ENCODE measurements at places on chromosomes 6 and 20.

DNA sequence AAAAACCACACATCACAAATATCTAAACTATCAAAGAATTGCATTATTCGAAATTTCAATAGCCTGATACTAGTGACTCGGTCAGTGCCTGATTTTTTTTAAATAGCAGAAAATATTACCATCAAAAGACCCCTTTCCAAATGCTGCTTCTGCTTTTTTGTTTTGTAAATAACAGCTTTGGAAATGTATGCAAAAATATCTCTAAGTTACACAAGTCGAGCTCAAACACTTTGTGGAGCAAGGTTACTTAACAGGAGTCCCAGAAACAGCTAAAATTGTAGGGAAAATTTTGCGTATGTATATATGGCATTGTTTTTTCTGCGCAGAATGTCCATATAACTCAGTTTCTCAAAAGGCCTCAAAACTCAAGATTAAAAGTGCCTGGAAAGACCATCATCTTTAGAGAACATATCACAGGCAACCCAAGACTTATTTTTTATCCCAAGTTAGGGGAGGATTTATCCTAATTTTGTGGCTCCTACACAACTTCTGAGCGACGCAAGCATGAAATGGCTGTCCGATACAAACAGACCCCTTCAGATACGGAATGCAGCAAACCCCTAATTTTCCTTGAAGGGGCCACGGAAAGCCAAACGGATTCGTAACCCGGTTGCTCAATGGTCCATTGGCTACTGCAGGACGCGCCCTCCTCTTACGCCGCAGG is 1.3 kb downstream of the CEP85L start:
- no peak for DNase-seq

DNA sequence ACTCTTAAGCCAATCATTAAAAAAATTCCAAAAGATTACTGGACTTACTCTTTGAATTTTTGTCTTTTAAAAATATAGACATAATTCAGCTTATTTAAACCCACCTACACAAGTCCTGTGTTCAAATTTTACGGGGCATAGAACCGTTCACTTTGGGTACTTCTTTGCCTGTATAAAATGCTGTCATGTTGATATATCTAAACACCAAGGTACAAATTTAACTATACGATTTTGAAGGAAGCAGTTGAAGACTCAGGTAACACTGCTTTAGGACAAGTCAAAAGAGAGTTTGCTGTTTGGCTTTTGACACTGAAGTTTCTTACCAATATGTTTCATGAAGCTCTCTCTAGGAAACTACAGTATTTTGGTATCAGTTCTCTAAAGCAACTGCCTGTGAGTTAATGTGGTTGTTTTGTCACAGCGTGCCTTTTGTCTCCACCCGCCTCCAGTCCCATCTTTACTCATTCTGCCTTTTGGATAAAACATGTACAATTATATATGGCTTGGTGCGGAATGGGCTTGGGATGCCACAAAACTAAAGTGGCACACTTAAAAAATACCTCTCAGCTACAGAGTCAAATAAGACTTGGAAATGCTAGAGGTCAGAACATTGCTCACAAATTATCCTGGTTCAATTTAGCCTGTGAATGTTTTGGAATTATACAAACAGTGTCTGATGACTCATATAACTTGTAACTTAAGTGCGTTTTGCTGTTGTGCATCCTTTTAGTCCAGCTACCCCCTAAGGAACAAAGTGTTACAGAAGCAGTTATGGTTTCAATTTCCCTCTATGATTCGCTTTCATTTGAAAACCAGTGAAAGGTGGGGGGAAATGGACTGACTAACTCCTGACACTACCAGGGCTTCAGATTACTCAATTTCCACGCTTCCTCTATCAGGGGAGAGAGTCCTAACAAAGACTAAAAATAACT is 38.7 kb downstream of the RGS17 start:
- DNase-seq = no peak

GRCh38 chr6:36493319-36493718 is 50.5 kb downstream of the KCTD20 start:
- no peak for DNase-seq

GRCh38 chr6:28656715-28657114 is 131.0 kb downstream of the GPX5 start:
- no peak for DNase-seq

DNA sequence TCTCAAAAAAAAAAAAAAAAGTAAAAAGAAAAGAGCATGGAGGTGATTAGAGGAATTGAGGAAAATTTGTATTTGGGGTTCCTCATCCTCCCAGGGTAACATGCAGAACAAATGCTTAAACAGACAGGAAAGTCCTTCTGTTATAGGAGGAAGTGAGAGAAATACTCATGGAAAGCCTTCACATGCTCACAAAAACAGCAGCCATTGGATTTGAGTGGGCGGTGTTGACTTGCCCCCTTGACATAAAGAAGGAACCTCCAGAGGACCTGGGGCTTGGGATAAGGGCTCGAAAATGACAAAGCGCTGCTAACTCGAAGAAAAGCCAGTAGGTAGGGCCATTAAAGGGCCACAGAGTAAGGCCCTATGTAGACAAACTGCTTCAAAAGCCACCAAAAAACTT is 17.5 kb upstream of the SAMHD1 start:
- no peak for DNase-seq

DNA sequence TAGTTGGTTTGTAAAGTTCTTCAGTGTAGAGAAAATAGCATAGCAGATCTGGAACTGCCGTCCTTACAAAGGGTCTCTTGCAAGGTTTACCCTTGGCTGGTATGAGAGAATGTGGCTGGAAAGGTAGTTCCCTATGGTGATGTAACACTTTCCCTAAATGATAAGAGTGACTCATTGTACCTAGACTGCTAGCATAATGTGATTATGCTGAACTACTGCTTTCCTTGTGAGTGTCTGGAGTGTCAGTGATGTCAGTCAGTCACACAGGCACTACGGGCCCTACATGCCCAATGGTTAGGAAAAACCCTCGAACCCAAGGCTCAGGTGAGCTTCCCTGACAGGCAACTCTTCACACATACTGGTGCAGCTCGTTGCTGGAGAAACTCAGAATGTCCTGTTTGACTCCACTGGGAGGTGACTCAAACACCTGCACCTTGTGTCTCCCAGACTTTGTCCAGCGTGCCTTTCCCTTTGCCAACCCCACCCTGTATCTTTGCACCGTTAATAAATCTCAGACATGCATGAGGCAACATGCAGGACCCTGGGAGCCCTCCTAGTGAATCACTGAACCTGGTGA is 28.4 kb upstream of the LY86 start:
- no peak for DNase-seq

DNA sequence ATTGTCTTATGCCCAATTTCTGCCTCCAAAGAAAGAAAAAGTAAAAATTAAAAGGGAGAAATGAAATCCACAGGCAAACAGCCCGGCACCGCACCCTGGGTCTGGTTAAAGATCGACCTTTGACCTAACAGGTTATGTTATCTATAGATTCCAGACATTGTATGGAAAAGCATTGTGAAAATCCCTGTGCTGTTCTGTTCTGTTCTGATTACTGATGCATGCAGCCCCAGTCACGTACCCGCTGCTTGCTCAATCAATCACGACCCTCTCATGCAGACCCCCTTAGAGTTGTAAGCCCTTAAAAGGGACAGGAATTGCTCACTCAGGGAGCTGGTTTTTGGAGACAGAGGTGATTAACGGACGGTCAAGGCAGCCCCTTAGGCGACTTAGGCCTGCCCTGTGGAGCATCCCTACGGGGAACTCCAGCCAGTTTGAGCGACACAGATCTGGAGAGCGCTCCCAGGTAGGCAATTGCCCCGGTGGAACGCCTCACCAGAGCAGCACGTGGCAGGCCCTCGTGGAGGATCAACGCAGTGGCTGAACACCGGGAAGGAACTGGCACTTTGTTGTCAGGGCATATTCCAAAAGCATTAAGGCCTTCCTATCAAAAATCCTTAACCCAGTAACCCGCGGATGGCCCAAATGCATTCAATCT is 12.0 kb upstream of the HFE start:
- no peak for DNase-seq

DNA sequence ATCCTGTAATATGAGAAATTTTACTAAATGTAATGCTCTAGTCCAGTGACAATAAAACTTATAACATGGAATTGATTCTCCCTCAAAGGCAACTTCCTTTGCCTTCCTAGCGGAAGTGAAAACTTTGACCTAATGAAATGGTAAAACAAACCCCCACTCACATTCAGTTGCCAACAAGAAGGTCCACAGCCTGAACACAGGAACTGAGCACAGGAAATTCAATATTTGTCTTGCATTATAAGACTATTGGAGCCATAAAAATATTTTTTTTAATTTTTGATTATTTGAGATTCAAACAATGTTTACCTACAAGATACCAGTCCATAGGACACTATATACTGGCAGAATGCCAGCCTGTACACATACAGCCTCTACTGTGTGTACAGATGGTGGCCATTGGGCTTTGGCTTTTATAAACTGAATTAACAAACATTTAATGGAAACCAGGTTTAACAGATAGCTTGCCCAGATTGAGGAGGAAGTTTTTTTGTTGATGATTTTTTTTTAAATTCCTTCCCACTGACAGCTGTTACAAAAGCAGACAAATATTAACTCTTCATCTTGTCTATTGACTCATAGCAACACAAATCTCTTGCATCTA is 481.5 kb upstream of the JAG1 start:
- no peak for DNase-seq

Data from psoas muscle (tissue), 8 donors.